ENCODE measurements at places on chromosomes 6 and 20.
A peak's percentile ranks its signal among the peaks of the same experiment; 100 is the strongest.

DNA sequence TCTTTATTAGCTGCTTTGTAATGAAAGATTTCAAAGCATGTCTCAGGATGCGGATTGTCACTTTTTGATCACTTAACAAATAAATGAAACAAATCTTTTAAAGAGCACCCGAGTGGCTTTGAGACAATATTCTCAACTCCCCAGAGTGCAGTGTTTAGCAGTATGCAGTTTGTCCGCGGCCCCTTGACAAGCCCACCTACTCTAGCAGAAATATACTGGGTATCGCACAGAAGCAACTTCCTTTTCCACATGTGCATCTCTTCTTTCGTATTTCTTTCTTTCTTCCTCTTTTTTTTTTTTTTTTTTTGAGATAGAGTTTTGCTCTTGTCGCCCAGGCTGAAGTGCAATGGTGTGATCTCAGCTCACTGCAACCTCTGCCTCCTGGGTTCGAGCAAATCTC, 84.5 kb upstream of the FAM184A start:
- DNase-seq = no peak

DNA sequence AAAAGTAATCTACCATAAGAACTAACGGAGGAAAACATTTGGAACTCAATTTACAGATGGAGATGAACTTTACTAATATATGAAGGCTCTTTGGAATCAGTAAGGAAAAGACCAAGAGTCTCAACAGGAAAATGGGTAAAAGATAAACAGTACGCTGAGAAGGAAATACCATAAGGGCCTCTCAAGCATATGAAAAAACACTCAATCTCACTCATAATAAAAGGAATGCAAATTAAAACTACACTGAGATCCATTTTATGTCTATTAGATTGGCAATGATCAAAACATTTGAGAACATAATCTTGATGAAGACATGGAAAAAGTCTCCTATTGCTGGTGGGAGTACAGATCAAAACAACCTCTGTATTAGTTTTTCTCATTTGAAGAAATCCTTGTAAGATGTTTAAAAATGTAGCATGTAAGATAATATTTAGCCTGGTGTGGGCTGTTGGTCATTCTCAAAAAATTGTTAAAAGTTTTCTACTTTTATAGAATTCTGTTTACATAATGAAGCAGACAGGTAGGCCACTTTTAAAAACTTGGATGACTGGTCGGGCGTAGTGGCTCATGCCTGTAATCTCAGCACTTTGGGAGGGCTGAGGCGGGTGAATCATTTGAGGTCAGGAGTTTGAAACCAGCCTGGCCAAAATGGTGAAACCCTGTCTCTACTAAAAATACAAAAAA, 14.5 kb downstream of the REV3L start:
- no peak for DNase-seq

DNA sequence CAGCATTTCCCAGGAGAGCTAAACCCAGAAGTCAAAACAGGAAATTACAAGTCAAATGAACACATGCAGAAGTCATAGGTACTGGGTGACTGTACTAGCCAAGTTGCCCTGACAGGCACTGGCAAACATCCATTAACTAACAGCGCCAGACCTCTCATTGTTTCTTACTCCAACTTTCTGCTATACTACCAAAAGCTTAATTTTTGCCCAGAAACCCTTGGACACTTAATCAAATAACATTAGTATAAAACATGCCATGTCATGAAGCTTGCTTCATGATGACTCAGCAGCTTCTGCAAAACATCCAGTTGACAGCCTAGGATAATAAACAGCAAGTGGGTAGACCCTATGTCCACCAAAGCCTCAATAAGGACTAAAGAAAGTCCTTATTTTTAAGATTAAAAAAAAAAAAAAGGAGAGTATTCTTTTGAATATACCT, 3.5 kb downstream of the NUP153 start:
- peak; percentile 71 for DNase-seq

DNA sequence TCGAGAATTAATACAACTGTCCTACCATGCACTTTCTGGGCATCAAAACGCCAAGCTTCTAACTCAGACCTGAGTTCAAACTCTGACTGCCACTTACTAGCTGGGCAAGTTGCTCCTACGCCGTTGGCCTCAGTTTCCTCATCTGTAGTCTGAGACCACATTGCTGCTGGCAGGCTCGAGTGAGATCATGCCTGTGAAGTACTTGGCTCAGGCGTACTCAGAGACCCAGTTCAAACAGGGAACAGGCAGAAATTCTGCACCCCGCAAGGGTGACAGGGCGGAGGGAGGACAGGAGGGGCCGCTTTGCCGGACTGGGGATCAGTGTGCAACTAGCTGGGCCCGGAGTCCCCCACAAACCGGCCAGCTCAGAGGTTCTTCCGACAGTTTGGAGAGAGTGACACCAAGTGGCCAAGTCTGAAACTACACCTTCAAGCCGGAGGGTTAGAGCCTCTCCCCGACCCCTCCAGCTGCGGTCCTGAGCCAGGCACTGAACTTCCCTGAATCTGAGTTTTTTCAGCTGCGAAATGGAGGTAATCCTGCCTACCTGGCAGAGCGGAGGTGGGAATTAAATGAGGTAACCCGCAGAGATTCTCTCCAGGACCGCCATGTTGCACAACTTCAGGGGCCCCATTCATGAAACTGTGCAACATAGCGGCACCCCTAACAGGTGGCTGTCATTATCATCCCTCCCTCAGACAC, 46.0 kb upstream of the PTPN1 start:
- peak; percentile 81 for DNase-seq

- DNase-seq = no peak
These were observed 38.1 kb downstream of the B4GALT5 start for GRCh38 chr20:49675368-49676151.

- DNase-seq = peak; percentile 91
These were observed 16.1 kb downstream of the BPIFB1 start for GRCh38 chr20:33299111-33299603.

- no peak for DNase-seq
These were observed 129.1 kb downstream of the FOXA2 start for GRCh38 chr20:22455259-22455658.

DNA sequence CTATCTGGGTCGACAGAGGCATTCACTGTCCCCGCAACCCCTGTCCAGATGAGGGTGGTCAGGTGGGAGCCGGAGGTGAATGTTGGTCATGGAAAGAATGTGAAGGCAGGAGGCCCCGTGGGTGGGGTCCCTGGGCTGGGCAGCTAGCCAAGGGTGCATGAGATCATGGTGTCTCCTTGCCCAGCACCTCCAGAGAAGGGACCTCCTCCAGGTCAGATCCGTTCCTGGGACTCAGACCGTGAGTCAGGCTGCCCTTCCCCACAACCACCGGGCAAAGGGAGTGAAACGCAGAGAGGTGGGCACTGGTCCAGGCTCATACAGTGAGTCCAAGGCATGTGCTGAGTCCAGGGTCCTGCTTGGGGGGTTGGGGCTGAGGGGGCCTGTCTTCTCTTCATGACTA, 3.5 kb downstream of the FOXS1 start:
- peak; percentile 68 for DNase-seq

DNA sequence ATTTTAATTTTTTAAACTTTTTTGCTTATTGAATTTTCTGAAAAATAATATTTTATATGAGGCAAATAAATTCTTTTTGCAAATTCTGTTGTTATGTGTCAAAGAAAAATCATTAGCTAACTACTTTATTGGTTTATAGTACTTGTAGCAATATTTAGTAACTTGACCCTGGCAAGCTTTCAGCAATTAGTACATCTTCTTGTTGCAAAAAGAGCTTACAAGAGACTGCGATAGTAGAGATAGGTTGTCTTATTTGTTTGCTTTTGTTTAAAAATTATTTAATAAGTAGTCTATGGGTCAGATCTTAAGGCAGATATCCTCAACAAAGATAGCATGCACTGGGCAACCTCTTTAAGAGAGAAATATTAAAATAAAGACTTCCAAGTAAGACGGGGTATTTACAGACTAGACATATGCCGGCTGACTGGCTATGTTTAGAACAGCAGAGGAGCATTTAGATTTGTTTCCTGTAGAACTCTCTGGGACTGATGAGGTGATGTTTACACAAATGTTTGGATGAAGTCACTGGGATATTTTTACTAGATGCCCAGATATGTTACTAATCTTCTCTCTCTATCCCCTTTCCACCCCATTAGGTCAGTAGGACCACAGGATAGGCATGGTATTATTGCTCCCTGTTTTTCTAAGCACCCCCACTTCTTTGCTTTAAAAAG, 25.0 kb downstream of the VGLL2 start:
- DNase-seq = no peak

DNA sequence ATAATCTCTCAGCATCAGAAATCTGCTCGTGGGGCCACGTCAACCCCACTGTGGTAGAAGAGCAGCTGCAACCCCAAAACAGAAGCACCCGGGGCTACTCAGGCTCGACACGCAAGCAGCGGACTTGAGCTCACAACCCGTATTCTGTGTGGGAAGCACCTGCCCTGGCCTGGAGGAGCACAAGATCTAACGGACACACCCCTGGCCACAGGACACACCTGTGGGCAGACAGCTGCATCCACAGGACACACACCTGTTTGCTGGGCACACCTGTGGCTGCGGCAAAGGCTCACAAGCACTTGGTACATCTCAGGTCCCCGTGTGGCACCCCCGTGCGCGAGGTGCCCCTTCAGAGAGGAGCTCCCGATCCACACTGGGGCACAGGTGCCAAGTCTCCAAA, 36.5 kb downstream of the ZBTB46 start:
- no peak for DNase-seq

DNA sequence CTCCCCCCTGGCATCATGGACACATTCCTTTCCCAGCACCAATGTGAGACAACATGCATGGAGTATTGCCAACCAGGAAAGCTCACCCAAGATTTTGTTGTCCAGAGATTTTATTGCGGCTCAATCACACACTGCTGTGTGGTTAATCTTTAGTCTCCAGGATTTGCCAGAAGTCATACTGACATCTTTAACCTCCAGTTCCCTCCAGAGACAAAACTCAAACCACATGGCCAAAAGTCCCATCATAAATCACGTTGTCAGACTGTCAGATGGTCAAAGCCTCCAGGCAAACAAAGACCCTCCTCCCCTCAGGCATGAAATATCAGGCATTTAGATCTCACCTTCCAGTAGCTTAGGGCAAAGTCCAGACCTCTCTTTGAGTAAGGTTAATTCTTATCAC, 97.3 kb upstream of the OPRM1 start:
- no peak for DNase-seq

DNA sequence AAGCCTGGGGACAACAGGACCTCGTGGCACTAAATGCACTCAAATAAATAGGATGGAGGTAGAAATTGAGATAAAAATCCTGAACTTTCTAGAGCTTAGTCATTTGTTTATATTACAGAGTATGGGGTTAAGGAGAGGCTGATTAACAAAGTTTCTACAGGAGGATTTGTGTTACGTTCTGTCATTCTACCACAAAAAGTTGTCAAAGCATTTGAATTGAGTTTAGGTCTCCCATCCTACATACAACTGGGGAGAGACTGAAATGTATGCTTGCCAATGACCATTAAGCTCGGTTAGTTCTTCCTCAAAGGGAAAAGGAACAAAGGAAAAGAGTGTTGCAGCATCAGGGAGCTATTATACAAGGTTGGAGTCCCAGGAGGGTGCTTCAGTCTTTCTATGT, 597.9 kb downstream of the COL12A1 start:
- DNase-seq = no peak

GRCh38 chr6:111564482-111564945, 41.2 kb downstream of the TRAF3IP2 start:
- peak; percentile 73 for DNase-seq

DNA sequence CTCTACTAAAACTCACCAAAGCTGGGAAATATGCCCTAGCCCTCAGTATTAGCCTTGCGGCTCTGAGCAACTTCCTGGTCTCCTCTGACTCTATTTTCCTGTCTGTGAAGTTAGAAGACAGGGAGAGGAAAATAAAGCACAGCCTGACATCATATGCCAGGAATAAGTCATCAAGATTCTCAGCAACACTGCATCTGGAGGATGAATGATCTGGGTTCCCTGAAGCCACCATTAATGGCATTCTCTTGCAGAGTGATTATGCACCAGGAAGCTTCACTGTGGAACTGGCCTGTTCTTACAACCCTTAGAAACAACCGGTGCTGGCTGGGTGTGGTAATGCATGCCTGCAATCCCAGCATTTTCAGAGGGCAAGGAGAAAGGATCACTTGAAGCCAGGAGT, 12.4 kb downstream of the ADGRF5 start:
- peak; percentile 10 for DNase-seq

- DNase-seq = no peak
These were observed 22.9 kb upstream of the CD83 start for GRCh38 chr6:14094721-14095120.

DNA sequence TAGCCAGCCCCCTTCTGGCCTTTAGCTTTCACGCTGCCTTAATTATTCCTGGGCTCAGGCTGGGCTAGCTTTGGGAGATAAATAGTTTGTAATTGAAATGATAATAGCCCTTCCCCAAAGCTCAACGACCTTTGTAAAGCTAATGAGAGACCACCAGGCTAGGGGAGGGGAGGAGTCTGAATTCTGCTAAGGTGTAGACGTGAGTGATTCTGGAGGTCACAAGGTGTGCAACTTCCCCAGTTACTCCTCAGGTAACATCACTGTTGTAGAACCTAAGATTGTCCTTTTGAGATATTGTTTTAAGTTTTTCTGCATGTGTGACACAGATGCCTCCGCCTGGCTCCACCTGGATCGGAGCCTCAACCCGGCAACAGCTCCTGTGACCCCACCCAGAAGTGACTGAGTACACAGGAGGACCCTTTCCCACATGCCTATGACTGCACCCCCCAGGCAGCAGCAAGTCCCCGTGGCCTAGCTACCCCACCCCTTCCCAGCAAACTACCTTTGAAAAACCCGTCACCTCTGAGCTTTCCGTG, 5.8 kb upstream of the GPR31 start:
- DNase-seq = no peak

DNA sequence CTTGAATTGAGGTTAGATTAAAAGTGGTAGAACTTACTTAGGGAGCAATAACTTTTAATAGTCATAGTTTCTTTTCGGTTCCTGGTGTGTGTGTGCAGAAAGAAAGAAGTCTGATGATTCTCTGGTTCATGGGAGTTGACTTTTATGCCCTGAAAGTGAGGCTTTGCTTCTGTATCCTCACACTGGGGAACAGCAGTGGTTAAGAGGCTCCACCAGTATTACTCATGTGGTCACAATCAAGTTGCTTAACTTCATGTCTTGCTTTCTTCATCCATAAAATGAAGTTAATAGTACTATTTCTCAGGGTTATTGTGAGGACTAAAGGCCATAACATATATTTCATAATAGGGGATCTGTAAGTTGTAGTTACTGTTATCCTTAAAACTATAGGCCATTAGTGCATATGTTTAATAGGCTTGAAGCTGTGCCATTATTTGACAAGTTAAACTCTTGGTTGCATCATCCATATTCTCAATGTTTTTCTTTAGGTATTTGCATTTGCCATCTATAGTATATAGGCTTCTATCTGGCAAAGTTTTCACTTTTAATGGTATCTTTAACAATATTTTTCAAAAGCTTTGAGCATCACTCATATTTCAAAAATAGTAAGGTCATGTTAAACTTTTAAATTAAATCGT, 262.4 kb downstream of the PLCB1 start:
- peak; percentile 57 for DNase-seq

GRCh38 chr6:169168302-169168630, 85.4 kb downstream of the THBS2 start:
- no peak for DNase-seq
